ENCODE measurements at places on chromosomes 2 and 18.

GRCh38 chr2:73239776-73240175 is 5.7 kb downstream of the CCT7 start:
- no peak for DNase-seq

GRCh38 chr2:164485541-164485940 is 135.7 kb downstream of the GRB14 start:
- no peak for DNase-seq

DNA sequence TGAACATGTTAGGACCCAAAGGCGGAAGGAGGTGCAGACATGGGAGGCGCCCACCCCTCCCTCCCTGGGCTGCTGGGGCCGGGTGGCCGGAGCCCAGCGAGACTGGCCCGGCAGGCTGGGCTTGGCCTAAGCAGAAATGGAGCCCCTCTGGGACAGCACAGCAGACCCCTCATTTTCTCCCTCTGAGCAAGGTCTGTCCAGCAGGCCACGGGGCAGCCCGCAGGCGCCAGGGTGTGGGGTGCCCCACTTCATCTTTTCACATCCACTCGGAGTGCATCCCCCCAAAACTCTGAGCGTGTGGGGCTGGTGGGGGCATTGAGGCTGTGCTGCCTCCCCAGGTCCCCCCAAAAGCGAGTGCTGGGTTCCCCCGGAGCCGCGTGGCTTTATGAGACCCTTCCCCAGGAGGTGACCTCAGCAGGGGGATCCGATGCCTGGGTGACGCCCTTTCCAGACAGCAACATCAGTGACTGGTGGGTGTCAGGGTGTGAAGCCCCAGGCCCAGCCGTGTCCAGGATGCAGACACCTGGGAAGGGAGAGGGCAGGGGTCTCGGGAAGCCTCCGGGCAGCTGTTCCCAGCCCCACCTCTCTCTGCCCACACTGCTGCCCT is 36.7 kb upstream of the GPC1 start:
- DNase-seq, result no peak

- DNase-seq, result no peak
Observed at GRCh38 chr2:182870227-182870626, 3.8 kb upstream of the FRZB start.

DNA sequence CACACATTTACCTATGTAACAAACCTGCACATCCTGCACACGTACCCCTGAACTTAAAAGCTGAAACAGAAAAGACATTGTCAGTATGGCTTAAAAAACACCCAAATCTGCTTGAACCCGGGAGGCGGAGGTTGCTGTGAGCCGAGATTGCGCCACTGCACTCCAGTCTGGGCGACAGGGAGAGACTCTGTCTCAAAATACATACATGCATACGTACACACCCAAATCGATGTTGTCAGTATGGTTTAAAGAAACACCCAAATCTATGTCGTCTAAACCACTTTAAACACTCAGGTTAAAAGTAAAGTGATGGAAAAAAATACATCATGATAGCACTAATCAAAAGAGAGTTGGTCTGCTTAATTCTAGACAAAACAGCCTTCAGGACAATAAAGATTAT is 257.5 kb downstream of the RPRM start:
- DNase-seq, result no peak

DNA sequence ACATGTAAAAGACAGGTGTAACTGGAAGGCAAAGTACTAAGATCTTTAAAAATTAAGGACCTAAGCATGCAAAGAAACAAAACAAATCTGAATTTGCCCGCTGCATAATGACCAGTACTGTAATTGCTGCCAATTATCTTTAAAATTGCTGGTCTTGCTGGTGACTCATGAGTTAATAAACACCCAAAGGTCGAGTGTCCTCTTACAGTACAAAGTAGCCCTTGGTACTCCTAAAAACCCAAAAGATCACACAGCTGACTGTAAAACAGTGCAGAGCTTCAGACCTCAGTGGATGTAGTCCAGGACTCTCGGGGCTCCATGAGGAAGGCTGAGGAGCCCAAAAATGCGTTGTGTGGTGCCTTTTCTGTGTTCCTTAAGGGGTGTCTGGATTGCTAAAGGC is 308.7 kb downstream of the CNTNAP5 start:
- no peak for DNase-seq

- peak; percentile 65 for DNase-seq
Observed at GRCh38 chr2:113700186-113700841, 56.1 kb downstream of the SLC35F5 start.

DNA sequence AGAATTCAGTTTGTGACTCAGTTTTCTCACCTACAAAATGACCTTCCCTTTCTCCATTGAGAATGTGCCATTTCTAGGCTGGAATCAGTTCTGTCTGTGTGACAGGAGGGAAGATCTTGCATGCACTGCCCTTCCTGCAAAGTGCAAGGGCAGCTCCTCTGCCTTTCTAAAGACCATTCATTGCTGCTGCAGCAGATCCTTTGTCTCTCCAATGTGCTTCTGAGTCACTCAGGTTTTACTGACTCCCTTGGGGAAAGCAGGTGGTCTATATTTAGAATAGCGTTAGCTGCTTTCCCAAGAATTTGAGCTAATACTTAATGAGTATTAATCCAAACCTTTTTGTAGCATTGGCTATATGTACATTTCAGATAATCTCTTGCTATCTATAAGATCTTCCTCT is 62.5 kb downstream of the DAW1 start:
- DNase-seq, result no peak

DNA sequence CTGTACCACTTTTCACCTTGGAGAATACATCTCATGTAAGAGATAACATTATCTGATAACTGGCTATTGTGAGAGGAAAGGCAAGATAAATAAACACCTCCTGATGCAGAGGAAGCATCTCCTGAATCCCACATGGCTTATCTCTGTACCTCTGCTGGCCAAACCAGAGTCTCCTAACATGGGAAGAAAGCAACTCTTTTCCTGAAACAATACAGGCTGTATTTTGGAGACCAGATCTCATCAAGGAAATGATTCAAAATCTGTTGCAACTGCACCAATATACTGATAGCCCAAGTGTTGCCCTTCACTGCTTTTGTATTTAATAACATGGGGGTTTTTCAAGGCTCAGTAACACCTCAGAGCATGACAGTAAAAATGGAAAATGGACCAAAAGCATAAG is 106.9 kb downstream of the MREG start:
- no peak for DNase-seq

DNA sequence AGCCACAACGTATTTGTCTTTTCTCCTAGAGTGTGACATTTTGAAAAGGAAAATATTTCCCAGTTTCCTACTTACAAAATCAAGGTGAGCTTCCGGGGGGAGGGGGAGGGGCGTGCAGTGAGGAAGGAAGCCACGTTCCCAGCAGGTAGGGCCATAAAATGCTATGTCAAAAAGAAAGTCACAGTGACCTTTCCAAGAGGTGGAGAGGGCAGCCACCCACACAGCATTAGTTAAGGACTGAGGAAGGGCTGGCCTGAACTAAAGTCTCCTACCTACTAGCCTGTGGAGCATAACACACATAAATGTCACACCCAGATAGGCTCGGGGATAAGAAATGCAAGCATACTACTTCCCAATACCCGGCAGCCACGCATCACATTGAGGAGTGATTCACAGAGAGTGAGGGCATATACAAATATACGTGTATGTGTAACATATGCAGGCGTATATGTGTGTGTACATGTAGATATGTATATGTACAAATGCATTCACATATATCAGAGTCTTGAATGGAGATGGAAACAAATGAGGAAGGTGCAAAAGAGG is 191.1 kb downstream of the STK39 start:
- no peak for DNase-seq

Data from CD4-positive, alpha-beta T cell treated with Interleukin-12 subunit alpha and Interleukin-12 subunit beta, for 1 hour (primary cell).